ENCODE measurements at places on chromosomes 1 and 21.

- peak; percentile 22 for DNase-seq
These were observed 5.4 kb upstream of the DISP3 start for GRCh38 chr1:11473491-11474034.

GRCh38 chr1:202143011-202143767, 1.3 kb downstream of the ARL8A start:
- no peak for DNase-seq

DNA sequence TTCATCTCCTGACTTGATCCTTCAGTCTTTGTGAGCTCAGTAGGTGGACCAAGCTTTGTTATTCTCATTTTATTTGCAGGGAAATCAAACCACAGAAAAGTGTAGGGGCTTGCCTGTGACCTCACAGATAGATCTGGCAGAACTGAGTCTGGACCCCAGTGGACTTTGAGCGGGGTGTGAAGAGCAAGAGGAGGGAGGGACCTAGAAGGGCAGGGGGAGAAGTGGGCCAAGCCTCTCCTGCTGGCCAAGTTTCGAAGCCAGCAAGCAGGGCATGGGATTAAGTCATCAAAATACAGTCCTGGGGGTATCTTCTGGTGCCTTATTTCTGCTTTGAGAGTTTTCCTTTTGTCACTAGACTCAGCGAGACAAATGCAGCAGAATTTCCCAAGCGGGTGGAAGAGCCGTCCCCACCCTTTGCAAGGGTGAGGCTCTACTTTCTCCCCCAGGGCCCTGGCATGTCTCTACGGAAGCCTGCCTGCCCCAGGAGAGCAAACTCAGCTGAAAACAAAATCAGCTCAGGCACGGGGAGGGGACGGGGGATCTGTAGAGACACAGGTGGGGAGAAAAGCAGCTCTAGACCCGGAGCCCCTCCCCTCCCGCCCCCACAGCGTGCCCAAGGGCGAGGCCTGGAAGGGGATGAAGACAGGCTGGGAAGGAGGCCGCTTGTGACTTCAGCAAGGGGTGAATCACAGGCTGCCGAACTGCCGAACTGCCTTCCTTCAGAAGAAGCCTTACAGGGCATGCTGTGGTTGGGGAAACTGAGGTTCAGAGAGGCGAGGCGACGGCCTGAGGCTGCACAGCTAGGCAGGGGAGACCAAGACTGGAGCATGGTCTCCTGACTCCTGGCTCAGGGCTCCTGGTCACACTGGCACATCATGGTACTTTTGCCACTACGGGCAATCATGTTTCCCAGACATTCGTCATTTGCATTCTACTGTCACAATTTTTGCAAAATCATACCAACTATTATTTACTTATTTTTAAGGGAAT, 19.2 kb downstream of the PKP1 start:
- no peak for DNase-seq

DNA sequence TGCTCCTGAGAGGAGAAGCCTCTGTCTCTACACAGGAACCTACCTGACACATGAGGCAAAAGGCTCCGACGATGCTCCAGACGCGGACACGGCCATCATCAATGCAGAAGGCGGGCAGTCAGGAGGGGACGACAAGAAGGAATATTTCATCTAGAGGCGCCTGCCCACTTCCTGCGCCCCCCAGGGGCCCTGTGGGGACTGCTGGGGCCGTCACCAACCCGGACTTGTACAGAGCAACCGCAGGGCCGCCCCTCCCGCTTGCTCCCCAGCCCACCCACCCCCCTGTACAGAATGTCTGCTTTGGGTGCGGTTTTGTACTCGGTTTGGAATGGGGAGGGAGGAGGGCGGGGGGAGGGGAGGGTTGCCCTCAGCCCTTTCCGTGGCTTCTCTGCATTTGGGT, 3.9 kb upstream of the ACKR1 start:
- DNase-seq: no peak

DNA sequence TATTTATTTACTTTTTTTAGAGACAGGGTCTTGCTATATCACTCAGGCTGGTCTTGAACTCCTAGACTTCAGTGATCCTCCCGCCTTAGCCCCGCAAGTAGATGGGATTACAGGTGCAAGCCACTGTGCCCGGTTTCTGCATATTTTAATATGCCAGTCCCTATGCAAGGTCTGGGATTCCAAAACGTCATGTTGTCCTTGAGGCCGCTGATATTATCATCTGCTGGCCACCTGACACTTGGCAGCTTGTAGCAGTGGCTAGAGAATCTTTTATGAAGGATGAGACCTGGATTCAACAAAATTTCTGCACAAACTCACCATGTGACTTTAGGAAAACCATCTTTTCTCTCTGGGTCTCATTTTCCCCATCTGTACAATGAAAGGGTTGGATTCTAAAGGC, 32.9 kb upstream of the OSBPL9 start:
- DNase-seq: no peak

GRCh38 chr1:11365744-11366387, 92.9 kb downstream of the UBIAD1 start:
- DNase-seq: no peak

DNA sequence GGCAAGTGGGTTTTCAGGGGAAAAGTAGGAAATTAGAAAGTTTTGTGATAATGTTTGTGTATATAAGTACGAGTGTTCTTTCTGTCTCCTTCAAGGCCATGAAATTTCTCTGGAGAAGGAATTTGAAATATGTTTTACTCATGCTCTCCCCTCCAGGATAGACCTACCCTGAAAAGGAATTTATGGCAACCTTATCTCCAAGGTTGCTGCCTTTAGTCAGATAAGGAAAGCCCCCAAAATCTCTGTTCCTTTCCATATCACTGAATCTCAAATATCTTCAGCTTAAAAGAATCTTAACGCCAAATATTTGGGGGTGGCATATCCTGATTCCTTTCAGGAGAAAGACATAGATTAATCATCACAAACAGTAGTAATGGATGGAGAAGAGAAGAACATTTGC, 499 bp upstream of the C4BPB start:
- DNase-seq: no peak

- DNase-seq: no peak
These were observed 708.8 kb downstream of the LTN1 start for GRCh38 chr21:28283641-28284490.

DNA sequence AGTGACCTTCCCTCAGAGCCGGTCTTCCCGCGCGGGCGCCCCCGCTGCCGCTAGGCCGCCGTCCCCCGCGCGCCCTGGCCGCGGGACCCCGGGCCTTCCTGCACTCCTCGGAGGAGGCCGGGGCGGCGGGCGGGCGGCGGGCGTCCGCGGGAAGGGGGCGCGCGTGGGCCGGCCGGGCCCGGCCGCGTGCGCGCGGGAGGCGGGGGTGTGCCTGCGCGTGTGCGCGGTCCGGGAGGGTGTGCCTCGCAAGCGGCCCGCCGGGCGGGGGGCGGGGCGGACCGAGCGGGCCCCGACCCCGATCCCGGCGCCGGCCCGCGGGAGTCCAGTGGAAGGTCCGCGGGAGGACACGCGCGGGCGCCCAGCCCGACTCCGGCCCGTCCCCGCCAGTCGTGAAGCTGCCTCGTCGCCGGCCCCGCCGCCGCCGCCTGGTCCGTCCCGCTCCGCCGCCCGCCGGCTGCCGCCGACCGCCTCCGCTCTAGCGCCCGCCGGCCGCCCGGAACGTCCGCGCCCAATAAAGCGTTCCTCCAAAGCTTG, 438 bp downstream of the MRPS6 start:
- DNase-seq: no peak

GRCh38 chr1:179031855-179032513, 6.3 kb downstream of the FAM20B start:
- no peak for DNase-seq

- no peak for DNase-seq
These were observed 6.9 kb downstream of the PDE4B start for GRCh38 chr1:65799601-65800000.

DNA sequence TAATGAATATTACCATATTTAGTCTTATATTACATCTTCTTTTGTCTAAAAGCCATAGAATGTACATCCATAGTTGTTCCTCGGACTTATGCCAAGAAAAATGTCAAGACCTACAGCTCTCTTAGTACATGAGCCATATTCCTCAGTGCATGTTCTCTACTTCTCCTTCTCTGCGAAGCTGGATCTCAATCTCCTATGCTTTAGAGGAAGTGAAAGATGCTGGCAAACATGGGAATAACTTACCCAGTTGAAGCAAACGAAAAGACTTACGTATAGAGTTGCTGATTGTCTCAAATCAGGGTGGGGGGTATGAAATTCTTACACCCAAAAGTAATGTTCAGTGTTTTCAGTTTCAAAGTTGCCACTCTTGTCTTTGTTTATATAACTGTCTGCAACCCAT, 32.7 kb downstream of the OR13G1 start:
- no peak for DNase-seq

DNA sequence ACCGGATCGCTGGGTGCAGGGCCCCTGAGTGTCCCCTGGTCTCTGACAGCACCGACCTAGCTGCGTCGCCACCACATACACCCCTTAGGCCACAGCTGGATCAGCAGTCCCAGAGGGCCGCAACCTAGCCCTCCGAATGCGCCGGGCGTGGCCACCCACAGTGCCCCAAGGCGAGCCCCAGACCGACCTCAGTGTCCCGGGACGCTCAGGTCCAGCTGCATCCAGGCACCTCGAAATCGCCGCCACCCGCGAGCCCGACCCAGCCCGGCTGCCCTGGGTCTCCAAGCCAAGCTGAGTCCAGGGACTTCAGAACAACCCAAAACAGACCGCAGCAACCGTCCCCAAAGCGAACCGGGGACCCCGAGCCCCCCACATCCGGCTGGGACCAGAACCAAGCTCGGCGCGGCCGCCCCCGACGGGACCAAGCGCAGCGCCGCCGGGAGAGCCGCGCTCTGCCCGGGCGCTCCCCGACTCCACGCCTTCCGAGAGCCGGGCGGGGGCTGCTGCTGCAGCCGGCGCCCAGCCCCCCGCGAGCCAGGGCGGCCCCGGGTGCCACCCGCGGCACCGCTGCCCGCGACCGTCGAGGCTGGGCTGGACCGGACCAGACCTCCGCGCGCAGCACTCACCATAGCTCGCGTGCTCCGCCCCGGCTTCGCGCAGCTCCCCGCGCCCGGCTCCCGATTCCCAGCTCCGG, 54.6 kb upstream of the ECE1 start:
- DNase-seq: no peak

DNA sequence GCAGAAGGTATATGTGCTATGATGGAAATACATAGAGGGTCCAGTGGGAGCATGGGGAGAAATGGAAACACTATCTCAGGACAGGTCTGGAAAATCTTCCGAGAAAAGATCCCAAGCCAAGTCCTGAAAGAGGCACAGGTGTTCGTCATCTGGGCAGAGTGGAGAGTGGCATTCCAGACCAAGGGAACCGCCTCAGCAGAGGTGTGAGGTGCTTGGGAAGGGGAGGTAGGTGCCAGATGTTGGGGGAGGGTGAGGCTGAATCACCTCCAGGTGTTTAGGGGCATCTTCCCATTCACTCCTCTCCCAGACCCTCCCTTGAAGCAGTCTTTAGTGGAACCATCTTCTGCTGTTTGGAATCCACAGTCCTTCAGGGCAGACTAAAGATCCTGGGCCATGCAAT, 23.5 kb upstream of the LRRN2 start:
- DNase-seq: no peak

DNA sequence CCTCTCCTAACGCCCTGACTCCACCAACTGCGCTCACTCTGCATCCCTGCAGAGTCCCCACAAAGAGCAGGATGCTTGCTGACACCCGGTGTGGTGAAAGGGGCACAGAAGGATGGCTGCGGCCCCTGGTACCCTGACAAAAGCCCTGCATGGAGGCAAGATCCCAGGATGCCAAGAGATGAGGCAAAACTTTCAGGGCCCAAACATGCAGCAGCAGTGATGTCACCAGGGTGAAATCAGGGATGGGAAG, 36.6 kb downstream of the SLC9A1 start:
- DNase-seq: no peak

DNA sequence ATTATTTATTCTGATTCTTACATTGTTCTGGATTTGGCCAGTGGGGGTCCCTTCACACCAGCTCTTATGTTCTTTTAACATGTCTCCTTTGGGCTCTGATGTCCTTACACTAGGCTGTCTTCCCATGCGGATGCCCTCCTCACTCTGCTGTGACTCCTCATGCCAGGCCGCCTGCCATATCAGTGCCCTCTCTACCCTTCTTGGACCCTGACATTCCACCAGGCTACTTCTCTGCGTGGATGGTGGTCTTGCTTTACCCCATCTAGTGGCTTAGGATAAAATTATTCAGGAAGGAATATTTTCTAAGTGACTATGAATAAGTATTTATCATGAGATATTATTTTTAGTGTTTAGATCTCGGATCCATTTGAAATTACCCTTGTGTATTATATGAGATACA, 21.2 kb downstream of the ATF6 start:
- no peak for DNase-seq

DNA sequence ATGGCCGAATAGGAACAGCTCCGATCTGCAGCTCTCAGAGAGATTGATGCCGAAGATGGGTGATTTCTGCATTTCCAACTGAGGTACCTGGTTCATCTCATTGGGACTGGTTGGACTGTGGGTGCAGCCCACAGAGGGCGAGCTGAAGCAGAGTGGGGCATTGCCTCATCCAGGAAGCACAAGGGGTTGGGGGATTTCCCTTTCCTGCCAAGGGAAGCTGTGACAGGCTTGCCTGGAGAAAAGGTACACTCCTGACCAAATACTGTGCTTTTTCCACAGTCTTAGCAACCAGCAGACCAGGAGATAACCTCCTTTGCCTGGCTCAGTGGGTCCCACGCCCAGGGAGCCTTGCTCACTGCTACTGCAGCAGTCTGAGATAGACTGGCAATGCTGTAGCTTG, 66.9 kb downstream of the HSD3B1 start:
- DNase-seq: no peak

GRCh38 chr1:31699341-31699891, 4.4 kb downstream of the COL16A1 start:
- DNase-seq: no peak

DNA sequence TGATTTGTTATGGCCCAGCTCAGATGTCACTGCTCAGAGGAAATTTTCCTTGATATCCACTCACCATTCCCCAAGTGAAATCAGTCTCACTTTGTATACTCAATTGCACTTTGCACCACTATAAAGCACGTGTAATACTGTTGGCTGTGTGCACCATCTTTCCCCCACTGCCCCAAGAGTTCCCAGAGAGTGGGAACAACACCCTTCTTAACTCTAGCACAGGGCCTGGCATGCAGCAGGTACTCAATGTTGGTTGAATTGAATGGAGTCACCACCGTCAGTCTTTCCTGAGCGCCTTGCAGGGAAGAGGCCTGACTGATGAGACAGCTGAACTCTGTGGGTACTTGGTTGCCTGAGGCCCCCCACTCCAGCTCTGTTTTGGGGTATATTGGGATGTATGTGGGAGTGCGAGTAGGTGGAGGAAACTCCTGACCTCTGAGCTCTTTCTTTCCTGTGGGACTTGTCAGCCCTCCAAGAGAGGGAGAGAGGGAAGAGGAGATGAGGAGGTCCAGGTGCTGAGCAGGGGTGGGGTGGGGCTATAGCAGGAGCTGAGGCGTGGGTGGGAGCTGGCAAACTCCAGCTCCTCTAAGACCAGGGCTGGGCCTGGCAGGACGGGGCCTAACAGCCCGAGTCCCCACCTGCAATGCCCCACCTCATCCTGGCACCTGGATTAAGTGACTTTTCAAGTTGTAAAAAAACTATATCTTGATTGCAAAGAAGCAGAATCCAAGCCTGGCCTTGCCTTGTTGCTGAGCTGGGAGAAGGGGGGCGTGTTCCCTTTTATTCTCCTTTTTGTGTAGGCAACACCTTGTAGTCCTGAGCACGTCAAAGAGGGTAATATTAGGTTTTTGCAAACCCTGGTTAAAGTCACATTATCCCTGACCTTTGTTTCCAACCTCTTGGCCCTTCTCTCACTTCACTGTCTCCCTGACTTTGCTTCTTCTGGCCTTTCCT, 19.4 kb upstream of the WASF2 start:
- DNase-seq: no peak
